ENCODE measurements at places on chromosomes 7 and 10.

DNA sequence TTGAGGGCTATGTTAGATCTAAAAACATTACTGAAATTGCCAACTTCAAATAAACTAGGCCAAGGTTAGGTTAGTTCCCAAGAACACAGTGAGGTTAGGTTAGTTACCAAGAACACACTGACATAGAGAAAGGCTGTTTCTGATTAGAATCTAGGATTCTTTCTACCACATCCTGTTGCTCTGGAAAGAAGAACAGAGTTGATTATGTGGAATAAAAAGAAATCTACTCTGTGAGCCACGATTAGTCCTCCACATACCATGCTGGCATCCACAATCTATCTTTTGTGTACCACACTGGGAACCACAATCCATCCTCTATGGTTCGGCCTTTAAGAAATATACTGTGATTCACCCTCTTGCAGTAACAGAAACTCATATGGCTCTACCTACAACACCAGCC is 91.4 kb downstream of the LRRTM3 start:
- no peak for DNase-seq

GRCh38 chr7:94400022-94400421 is 5.3 kb downstream of the COL1A2 start:
- DNase-seq: no peak

DNA sequence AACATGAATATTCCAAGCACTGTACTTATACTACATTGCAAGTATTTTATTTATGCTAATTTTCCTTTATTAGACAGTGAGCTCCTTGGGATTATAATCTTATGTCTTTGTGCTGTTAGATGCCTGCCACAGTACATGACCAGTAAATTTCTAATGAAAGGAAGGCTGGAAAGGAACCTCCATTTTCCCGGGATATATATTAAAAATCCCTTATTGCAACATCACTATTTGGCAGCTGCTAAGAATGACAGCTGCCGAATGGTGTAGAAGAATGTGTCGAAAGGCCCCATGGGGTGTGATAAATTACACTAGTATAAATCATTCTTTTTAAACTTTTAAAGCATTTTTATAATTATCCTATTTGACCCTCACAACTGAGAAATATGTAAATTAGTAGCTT is 59.1 kb downstream of the TFAM start:
- DNase-seq: peak; percentile 29

DNA sequence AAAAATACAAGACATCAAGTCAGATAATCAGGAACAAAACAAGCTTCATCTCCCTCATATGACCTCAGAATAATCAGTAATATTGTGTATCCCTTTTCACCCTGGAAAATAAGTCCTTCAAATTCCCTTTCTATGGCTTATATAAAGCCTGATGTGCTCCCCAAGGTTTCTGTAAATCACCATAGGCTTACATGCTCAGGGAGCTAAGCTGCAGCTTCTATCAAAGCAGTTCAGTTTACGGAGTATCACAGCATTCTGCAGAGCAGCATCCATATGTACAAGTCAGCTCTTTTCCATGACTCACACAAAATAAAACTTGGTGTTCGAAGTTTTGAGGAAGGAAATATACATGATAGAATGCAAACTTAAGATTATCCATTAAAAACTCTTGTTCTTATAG is 225.6 kb downstream of the LRRTM3 start:
- no peak for DNase-seq

- peak; percentile 20 for DNase-seq
Observed at GRCh38 chr10:24642921-24643678, 80.6 kb downstream of the ARHGAP21 start.

GRCh38 chr7:151851782-151852181 is 25.1 kb downstream of the PRKAG2 start:
- DNase-seq: no peak

DNA sequence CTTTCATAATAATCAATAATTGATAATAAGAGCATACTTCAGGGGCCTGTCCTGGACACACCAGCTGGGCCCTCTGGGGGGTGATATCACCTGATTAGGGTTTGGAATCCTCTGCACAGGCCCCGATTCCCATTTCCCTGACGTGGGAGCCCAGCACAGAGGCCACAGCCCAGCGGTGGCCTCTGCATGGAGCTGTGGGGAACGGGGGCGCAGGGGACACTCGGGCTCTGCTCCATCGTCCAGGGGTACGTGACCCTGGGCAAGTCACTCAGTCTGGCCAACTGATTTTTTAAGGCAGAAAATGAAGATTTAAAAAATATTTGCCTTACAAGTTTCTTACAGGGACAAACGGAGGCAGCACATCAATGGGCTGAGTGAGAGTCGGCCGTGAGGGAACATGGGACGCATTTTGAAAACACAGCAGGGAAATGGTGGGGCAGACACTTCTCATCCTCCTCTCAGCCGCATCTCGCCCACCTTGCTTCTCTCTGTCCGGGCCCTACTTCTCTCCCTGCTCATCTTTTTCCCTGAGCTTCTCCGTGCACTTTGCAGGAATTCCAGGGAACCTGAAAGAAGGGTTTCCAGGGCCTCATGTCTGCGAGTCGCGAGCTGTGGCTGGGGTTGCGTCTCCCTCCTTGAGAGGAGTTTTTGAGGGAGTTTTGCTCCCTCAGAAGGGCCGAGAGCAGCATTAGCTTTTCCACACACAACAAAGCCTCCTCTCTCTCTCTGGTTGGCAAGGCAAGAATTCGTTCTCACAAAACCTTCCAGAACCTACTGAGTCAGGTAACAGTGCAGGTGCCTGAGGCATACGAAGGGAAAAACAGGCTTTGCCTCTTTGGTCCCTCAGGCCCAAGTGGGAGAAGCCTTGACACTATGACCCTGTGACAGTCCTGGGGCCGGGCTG is 312.0 kb downstream of the WDR37 start:
- DNase-seq: no peak

- DNase-seq: no peak
Observed at GRCh38 chr7:116510795-116511194, 11.3 kb downstream of the CAV2 start.

DNA sequence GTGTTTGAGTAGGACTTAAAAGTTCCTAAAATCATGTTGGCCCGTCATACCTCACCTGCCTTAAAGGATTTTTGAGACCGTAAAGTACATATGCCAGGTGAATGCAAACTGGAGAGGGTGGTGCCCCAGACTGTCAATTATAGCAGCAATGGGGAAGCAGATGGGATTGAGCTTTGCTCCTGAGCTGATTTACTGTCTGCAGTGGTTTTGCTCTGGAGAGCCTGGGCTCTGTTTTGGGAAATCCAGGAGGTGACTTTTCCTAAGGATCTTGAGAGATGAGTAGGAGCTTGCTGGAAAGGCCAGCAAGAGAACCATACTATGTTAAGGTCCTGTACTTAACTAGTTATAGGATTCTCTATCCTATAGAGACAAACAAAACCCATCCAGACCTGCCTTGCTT is 43.0 kb downstream of the COL13A1 start:
- DNase-seq: no peak

DNA sequence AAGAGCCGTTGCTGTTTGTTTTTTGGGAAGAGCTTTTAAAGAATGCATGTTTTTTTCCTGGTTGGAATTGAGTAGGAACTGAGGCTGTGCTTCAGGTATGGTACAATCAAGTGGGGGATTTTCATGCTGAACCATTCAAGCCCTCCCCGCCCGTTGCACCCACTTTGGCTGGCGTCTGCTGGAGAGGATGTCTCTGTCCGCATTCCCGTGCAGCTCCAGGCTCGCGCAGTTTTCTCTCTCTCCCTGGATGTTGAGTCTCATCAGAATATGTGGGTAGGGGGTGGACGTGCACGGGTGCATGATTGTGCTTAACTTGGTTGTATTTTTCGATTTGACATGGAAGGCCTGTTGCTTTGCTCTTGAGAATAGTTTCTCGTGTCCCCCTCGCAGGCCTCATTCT is 31.6 kb downstream of the PFKFB3 start:
- DNase-seq: no peak

GRCh38 chr7:137950263-137950621 is 51.6 kb downstream of the CREB3L2 start:
- no peak for DNase-seq

DNA sequence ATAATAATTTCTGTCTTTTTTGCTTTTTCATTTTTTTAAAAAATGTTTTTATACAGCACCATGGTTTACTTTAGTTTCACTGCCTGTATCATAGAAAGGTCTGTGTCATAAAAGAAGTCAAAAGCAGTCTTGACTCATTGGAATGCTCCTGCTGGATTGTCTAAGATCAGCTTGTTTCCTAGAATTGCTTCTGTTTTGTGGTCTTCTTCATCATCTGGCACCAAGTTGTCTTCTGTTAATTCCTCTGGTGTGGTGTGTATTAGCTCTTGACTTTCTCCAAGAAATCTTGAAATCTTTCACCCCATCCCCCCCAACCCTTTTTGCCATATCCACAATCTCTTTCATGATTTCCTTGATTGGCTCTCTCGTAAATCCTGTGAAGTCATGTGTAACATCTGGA is 250.3 kb upstream of the CXCL12 start:
- no peak for DNase-seq

- no peak for DNase-seq
Observed at GRCh38 chr7:4730971-4731370, 44.5 kb upstream of the AP5Z1 start.

DNA sequence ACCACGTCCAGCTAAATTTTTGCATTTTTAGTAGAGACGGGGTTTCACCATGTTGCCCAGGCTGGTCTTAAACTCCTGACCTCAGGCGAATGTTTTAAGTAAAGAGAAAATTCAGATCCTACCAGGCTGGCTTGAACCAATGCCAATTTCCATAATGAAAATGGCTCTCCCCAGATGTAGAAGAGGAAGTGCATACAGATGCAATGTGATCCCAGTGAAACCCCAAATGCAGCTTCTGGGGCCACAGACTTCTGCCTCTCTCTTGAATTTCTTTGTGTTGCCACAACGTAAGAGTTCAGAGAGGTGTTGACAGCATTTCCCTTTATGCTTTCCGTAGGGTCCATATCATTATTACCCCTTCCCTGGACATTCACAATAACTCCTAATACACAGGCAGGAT is 29.6 kb upstream of the GOT1 start:
- no peak for DNase-seq

- no peak for DNase-seq
Observed at GRCh38 chr7:153521370-153521769, 530.8 kb upstream of the DPP6 start.

GRCh38 chr7:131896165-131896863 is 339.9 kb upstream of the PODXL start:
- DNase-seq: no peak

GRCh38 chr7:111400088-111400487 is 162.2 kb downstream of the IMMP2L start:
- no peak for DNase-seq

DNA sequence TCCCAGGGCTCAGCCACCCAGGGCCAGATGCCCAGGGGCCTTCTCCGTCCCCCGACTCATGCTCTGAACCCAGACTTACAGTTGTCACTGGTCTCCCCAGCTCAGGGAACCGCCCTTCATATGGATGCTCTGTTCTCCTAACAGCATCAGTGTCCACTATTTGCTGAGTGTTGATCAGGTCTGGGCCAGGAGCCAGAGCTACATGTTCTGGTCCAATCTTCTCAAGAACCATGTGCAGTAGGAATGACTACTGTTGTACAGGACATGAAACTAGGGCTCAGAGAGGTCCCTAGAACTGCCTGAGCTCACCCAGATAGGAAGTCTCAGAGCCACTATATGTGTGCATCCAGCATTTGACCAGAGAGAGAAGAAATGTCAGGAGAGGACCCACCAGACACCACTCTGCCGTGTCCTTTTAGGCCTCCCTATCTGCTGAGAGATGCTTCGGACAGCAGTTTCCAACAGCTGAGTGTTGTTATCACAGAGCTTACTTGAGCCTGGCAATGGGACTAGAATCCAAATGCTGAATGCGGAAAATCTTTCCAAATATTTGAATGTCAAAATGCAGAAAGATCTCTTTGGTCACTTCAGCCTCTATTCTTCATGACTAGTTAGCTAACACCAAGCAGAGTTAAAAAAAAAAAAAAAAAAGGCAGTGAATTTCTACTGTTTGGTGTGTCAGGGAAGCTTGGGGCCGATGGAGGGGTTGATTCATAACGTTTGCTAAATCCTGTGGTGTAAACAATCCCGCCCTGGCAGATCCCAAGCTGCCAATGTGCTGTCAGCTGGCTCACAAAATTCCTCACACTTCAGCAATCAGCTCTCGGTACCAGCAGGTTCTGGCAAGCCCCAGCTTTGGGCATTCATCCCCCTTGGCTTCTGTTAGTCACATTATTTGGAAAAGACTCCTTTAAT is 246.1 kb downstream of the TNS3 start:
- peak; percentile 34 for DNase-seq

DNA sequence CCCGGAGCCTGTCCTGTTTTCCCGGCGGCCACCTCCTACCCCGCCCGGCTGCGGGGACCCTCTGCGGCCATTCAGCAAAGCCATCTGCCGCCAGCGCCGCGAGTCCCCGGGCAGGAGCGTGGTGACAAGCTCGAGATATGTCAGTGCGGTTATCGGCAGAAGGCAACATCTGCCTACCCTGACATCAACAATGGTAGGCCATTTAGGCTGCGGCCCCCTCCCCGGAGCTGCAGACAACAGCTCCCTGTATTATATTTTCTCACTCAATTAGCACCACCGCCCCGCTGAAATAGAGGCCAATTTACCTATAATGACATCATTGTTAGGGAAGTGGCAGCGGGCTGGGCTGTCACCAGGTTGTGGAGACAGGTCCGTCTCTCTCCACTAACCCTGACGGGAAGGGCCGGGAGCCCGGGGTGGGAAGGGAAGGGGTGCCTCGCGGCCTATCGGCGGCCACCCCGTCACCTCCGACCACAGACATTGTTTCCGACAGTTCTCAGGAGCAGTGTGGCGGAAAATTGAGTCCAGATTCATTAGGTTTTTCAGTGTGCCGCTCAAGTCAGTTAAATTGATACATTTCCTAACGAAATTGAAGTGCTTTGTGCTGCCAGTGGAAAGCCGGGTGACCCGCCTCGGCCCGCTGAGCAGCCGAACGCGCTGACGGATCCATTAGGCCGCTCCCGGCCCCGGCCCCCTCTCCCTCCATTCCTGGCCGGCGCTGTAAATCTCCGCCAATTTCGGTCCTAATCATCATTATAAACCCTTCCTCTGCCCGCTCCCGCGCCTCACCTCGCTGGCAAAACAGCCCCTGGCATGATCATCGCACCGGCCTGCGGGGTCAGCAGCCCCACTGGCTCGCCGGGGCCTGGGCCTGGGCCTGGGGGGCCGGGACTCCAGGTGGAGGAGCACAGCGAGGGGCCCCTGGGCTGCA is 43.0 kb downstream of the UNCX start:
- no peak for DNase-seq

GRCh38 chr10:122265896-122266295 is 5.2 kb upstream of the BTBD16 start:
- DNase-seq: no peak

- peak; percentile 31 for DNase-seq
Observed at GRCh38 chr10:58266826-58267712, 625 bp downstream of the IPMK start.

All from SJCRH30 (cell line).